ENCODE measurements at places on chromosomes 5 and 9.

DNA sequence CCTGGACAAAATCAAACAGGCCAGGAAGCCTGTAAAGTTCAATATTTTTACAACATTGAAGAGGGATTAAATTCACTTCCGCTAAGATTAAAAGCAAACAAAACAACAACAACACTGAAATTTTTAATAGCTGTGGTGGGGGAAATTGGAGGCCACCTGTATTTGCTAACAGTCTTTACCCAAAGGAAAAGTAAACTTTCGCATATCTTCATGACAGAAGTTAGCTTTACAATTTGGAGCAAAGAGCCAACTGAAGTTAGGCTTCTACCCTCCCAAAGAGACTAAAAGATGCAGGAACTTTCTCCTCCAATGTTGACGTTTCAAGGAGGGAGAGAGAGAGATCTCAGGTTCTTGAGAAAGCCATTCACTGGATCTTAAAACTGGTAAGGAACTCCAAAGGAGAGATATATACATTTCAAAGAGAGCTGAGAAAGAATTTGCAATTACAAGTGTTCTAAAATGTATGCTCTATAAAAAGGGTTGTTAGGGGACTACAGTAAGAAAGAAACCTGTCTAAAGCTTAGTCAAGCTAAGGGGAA is 349.2 kb upstream of the CDH9 start:
- H3K4me1 ChIP-seq: no peaks in the 10 kb centered on the region
- no peak for DNase-seq
- H3K27ac ChIP-seq: no peak overlapping the region
- H3K27me3 ChIP-seq: no peaks in the 10 kb centered on the region
- no peaks in the 10 kb centered on the region for H3K36me3 ChIP-seq

GRCh38 chr9:115189686-115190085 is 71.7 kb upstream of the TNC start:
- H3K4me3 ChIP-seq: no peak overlapping the region
- H3K36me3 ChIP-seq: no peaks in the 10 kb centered on the region
- H3K27ac ChIP-seq: no peak overlapping the region
- H3K4me1 ChIP-seq: no peaks in the 10 kb centered on the region
- H3K27me3 ChIP-seq: no peaks in the 10 kb centered on the region

GRCh38 chr5:120446901-120447300 is 17.2 kb upstream of the PRR16 start:
- DNase-seq: no peak
- H3K4me3 ChIP-seq: no peak overlapping the region
- H3K27me3 ChIP-seq: no peaks in the 10 kb centered on the region
- H3K27ac ChIP-seq: no peak overlapping the region

GRCh38 chr5:124740991-124741583 is 5.4 kb downstream of the ZNF608 start:
- peaks cover 24% of the 10 kb centered on the region for H3K4me1 ChIP-seq
- H3K36me3 ChIP-seq: no peaks in the 10 kb centered on the region
- H3K4me3 ChIP-seq: no peak overlapping the region
- DNase-seq: no peak

DNA sequence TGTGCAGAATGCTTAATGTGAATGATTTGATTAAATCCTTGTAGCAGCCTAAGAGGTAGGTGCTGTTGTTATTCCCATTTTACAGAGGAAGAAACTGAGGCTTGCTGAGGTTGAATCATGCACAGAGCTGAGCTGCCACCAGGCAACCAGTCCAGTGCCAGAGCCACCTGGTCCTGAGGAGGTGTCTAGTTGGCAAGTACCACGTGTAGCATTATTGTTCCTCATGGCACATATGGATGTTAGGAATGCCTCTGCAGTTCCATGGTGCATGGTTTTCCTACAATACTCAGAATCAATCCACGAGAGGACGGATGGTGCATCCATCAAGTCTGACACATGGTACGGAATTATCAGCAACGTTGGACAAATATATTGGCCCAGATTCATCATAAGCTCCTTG is 8.9 kb downstream of the UBE2QL1 start:
- H3K27me3 ChIP-seq: no peaks in the 10 kb centered on the region
- no peak for DNase-seq
- H3K36me3 ChIP-seq: no peaks in the 10 kb centered on the region
- H3K4me3 ChIP-seq: no peak overlapping the region
- H3K4me1 ChIP-seq: peaks cover 15% of the 10 kb centered on the region
- H3K27ac ChIP-seq: no peak overlapping the region

- DNase-seq: no peak
- no peaks in the 10 kb centered on the region for H3K36me3 ChIP-seq
Measured at GRCh38 chr9:68957479-68957878, 56.4 kb downstream of the PRKACG start.

- no peaks in the 10 kb centered on the region for H3K36me3 ChIP-seq
- H3K4me1 ChIP-seq: no peaks in the 10 kb centered on the region
- no peaks in the 10 kb centered on the region for H3K27me3 ChIP-seq
- no peak for DNase-seq
- no peak overlapping the region for H3K27ac ChIP-seq
- no peak overlapping the region for H3K4me3 ChIP-seq
Measured at GRCh38 chr9:84003246-84003645, 22.6 kb downstream of the RMI1 start.

DNA sequence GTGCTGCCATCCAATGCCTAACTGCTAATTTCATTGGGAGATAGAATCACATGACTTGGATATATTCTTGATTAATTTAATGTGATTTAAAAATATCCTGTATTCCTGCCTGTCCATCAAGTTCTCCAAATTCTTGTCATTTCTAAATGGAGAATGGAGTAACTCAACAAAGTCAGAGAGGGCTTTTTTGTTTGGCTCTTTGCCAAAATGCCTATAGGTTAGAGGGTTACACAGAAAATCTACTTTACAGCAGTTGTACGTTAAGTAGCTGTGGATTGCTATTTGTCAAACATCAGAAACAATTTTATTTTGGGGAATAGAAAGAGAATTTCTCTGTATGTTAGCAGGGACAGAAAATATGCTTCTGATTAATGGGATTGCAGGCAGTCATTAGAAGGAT is 5.9 kb downstream of the PIK3R1 start:
- no peaks in the 10 kb centered on the region for H3K27me3 ChIP-seq
- no peak overlapping the region for H3K27ac ChIP-seq
- H3K4me1 ChIP-seq: peaks cover 18% of the 10 kb centered on the region
- no peak overlapping the region for H3K4me3 ChIP-seq

DNA sequence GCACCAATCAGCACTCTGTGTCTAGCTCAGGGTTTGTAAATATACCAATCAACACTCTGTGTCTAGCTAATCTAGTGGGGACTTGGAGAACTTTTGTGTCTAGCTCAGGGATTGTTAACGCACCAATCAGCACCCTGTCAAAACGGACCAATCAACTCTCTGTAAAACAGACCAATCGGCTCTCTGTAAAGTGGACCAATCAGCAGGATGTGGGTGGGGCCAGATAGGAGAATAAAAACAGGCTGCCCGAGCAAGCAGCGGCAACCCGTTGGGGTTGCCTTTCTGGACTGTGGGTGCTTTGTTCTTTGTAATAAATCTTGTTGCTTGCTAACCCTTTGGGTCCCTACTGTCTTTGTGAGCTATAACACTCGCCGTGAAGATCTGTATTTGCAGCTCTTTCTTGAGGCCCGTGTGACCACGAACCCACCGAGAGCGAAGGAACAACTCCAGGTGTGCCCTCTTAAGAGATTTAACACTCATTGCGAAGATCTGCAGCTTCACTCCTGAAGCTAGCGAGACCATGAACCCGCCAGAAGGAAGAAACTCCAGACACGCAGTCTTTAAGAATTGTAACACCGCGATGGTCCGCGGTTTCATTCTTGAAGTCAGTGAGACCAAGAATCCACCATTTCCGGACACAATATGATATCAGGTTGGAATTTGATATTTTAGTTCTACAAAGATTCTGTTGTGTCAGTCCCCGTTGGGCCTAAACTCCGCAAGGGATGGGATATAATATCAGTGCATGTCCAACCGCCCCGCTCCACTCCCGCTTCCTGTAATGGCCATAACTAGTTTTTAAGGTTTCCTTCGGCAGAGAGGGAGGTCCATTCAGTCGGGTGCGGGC is 740 bp upstream of the TRMT10B start:
- H3K4me3 ChIP-seq: peak overlapping the region; percentile 78
- no peak overlapping the region for H3K27ac ChIP-seq
- H3K4me1 ChIP-seq: peaks cover 6% of the 10 kb centered on the region
- DNase-seq: peak; percentile 76
- no peaks in the 10 kb centered on the region for H3K36me3 ChIP-seq

DNA sequence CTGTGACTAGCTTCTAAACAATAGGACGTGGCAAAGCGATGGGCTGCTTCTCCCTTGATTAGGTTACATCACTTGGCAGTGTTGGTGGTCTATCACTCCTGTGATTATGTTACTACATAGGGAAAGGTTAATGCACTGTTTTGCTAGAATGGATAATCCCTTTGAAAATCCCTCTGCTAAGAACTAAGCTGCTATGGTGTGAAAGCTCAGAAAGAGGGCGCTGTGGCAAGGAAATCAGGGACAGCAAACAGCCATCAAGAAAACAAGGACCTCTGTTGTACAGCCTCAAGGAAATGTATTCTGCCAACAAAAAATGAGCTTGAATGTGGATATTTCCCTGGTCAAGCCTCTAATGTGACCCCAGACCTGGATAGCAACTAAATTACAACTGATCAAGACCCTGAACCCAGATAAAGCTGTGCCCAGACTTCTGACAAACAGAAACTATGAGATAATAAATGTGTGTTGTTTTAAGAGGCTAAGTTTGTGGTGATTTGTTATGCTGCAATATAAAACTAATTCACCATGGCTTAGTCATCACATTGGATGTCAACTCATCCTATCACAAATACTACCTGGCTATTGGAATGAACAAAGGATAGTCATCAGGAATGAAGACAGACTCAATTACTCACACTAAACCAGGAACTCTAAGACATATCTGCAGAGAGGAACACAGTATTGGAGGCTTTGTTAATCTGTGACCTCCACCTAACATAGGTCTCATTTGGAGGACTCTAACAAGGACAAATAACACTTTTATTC is 1215.9 kb downstream of the EFNA5 start:
- no peak overlapping the region for H3K4me3 ChIP-seq
- H3K36me3 ChIP-seq: no peaks in the 10 kb centered on the region
- no peaks in the 10 kb centered on the region for H3K27me3 ChIP-seq
- peak; percentile 45 for DNase-seq
- no peaks in the 10 kb centered on the region for H3K4me1 ChIP-seq

GRCh38 chr5:53127107-53127506 is 17.6 kb upstream of the MOCS2 start:
- H3K27ac ChIP-seq: no peak overlapping the region
- H3K4me1 ChIP-seq: no peaks in the 10 kb centered on the region
- H3K36me3 ChIP-seq: no peaks in the 10 kb centered on the region
- H3K27me3 ChIP-seq: no peaks in the 10 kb centered on the region
- H3K4me3 ChIP-seq: no peak overlapping the region
- no peak for DNase-seq

- peak within 1 kb of the TSS; percentile 85 for H3K27ac ChIP-seq
- no peaks in the 10 kb centered on the region for H3K27me3 ChIP-seq
- no peaks in the 10 kb centered on the region for H3K36me3 ChIP-seq
- H3K4me3 ChIP-seq: peak within 1 kb of the TSS; percentile 71
- DNase-seq: peak; percentile 87
- H3K4me1 ChIP-seq: peaks cover 13% of the 10 kb centered on the region
Measured at GRCh38 chr9:69035438-69036308, at the start of gene FXN. FXN (plus strand) TSS chr9:69035752; CDS start chr9:69035783, 31 bp downstream.

- no peak for DNase-seq
- H3K27ac ChIP-seq: no peak overlapping the region
- no peaks in the 10 kb centered on the region for H3K4me1 ChIP-seq
- no peaks in the 10 kb centered on the region for H3K36me3 ChIP-seq
- H3K4me3 ChIP-seq: no peak overlapping the region
Measured at GRCh38 chr5:175275097-175275496, 168.9 kb downstream of the DRD1 start.

GRCh38 chr9:7777771-7778170 is 21.8 kb downstream of the DMAC1 start:
- no peak for DNase-seq
- no peaks in the 10 kb centered on the region for H3K4me1 ChIP-seq
- no peaks in the 10 kb centered on the region for H3K27me3 ChIP-seq
- H3K27ac ChIP-seq: no peak overlapping the region
- H3K36me3 ChIP-seq: no peaks in the 10 kb centered on the region

- no peak overlapping the region for H3K27ac ChIP-seq
- no peaks in the 10 kb centered on the region for H3K36me3 ChIP-seq
- no peaks in the 10 kb centered on the region for H3K4me1 ChIP-seq
Measured at GRCh38 chr9:30197954-30198353, 2186.5 kb upstream of the ACO1 start.

DNA sequence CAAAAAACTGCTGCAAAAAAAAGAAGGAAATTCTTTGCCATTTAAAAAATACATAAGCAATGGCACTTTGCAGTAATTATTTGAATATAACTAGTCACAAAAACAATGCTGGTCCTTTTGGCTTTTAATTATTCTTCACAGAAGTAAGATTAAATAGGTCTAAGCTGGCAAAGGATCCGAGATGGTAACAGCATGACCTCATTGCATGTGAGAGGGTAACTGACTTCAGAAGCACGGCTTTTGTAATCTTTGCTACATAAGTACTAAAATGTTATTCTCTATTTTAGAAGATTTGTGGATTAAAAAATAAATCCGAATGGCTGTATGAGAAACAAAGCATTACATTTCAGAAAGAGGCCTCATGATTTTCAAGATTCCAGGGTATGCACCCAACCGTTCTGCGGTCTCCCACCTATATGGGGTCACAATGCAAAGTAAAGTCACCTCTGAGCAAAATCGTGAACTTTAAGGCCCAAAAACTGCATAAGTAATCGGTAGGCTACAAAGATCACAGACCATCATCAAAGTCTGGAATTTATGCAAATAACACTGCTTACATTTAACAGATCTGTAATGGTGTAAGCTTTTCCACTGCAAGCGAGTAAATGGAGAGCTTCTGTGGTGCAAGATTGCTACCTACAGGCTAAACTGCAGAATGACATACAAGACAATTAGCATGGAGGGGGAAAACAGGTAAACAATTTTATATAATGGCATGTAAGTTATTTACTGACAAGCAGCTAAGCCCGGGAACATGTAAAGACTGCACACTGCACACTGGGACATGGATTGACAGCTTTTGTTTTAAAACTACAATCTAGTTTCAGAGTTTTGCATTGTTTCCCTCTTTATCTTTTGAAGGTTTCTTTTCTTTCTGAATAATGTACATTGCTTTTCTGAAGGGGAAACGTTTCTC is 231.6 kb downstream of the SLF1 start:
- no peak overlapping the region for H3K4me3 ChIP-seq
- no peaks in the 10 kb centered on the region for H3K4me1 ChIP-seq
- no peaks in the 10 kb centered on the region for H3K36me3 ChIP-seq
- no peaks in the 10 kb centered on the region for H3K27me3 ChIP-seq
- no peak for DNase-seq
- no peak overlapping the region for H3K27ac ChIP-seq

All from testis (tissue), 5 donors.